ENCODE measurements at places on chromosomes 4 and X. TPM values are rescaled to one million over a fixed set of nuclear protein-coding genes. Genes with fewer than 3 reads are reported as not detected.

The DCX gene
- not detected for total RNA-seq

The TRIML2 gene
- total RNA-seq: not detected

The NPY2R gene
- total RNA-seq: not detected

The SHROOM4 gene
- not detected for total RNA-seq

The ERAS gene
- not detected for total RNA-seq

The MAML3 gene
- 2.6 TPM for total RNA-seq

The G6PD gene
- 84.6 TPM for total RNA-seq

The PDE5A gene
- total RNA-seq: 0.66 TPM

The SLC26A1 gene
- not detected for total RNA-seq

The KDR gene
- not detected for total RNA-seq
